Activated T-helper 1 cell treated with anti-CD3 and anti-CD28 coated beads, Interleukin-12 subunit alpha, Interleukin-12 subunit beta, Interleukin-2, Interleukin-4 antibody, amounts not matched to agents 30 ng/mL and 10 ng/mL and 1 ng/mL, durations not matched to agents 14 hours and 24 hours and 36 hours (primary cell): ENCODE measurements at places on chromosomes 11 and 22. TPM values are rescaled to one million over a fixed set of nuclear protein-coding genes. Genes with fewer than 3 reads are reported as not detected.

DNA sequence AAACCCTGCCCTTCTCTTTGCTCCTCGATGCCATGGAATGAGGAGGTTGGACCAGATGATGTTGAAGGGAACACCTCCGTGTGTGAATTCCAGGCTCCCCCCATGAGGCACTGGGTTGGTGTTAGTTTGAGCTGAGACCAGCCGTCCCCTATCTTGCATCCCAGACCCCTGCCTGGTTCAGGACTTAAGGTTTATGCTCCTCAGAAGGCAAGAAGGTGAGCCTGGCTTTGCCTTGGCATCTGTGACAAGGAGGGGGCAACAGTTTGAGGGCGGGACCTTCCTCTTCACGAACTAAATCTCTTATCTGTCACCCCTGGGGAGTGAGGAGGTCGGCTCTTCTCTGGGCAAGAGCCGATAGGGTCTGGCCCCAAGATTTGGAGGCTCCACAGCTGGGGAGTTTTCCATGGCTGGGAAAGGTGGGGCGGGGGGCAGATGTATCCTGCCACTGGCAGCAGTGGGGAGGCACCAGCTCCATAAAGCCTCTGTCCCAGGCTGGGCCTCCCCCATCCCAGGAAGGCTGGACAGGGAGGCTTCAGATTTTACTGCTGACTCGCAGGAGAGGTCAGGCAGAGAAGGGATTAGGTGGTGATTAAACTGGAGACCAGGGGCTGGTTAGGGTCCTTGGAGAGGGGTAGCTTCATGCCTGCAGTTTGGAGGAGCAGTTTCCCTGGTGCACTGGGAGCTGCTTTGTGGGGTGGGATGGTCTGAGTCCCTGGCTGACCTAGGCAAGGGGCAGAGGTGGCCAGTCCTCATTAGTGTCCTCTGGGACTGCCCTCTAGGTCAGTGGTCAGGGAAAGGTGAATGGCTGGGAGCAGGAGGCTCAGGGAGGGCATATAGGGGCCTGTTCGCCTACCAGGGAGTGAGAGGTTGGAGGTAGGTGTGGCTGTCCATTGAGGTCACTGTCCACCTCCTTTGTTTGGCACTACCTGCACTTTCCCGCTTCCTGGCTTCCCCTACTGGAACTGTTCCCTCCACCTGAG is 1.1 kb downstream of the SEC14L2 start:
- DNase-seq, result no peak
- peaks cover 46% of the 10 kb centered on the region for H3K4me1 ChIP-seq
- H3K27ac ChIP-seq, result peak overlapping the region; percentile 58
- H3K27me3 ChIP-seq, result no peaks in the 10 kb centered on the region
- peaks cover 13% of the 10 kb centered on the region for H3K36me3 ChIP-seq

- H3K36me3 ChIP-seq, result no peaks in the 10 kb centered on the region
- DNase-seq, result no peak
- H3K4me3 ChIP-seq, result no peak overlapping the region
- no peak overlapping the region for H3K27ac ChIP-seq
- peaks cover 24% of the 10 kb centered on the region for H3K27me3 ChIP-seq
- no peaks in the 10 kb centered on the region for H3K4me1 ChIP-seq
Measured at GRCh38 chr11:43548916-43549315, 131.6 kb upstream of the HSD17B12 start.

Gene SLC35E4
- total RNA-seq, result 8.2 and 8.3 TPM in 2 replicates

Gene TRIM22
- total RNA-seq, result 125 and 127 TPM in 2 replicates
